ENCODE measurements at places on chromosomes 12 and 14.
A peak's percentile ranks its signal among the peaks of the same experiment; 100 is the strongest.

DNA sequence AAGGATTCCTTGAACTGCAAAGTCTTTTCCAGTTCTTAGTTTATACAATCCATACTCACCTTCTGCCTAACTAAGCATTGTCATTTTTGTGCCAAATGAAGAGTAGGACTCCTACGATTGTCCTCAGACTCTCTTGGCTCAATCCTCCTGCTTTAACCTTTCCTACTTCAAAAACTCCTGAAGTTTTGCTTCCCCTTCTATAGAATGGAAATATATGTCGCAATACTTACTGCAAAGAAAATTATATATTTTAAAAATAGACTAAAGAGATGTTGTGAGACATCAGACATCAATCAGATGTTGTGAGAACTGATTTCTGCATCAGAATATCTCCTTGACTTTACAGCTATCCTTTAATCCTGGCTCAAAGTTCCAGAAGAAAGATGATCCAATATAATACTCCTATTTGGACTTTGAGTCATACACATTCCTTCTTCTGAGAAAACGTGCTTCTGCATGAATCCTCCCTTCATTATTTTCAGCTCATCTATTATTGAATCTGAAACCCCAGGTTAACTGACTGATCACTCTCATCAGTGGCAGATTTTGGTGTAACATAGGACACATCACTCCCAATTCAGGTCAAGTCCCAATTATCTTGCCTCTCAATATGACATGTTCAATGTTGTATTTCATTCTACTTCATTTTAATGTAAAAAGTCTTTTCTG is 48.8 kb downstream of the A2M start:
- no peak for DNase-seq

GRCh38 chr12:94704452-94705306 is 54.3 kb upstream of the TMCC3 start:
- DNase-seq: no peak

DNA sequence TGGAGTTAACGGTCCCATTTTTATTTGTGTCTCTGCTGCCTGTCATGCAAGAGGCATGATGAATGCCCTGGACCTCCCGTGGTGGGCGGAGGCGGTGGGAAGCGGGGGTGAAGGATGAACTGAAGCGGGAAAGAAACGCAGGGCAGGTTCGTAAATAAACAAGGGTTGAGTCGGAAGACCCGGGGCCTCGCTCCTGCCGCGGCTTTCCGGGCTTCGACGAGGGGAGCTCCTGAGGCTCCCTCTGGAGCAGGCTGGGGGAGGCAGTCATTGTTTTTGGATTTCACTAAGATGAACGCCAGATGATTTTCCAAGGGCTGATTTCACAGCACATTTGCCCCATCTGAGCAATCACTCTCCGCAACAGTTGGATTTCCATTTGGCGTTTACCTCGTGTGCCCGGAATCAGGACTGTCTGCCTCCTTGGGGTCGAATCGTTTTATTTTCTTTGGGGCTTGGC is 130.2 kb downstream of the SLC38A6 start:
- no peak for DNase-seq

DNA sequence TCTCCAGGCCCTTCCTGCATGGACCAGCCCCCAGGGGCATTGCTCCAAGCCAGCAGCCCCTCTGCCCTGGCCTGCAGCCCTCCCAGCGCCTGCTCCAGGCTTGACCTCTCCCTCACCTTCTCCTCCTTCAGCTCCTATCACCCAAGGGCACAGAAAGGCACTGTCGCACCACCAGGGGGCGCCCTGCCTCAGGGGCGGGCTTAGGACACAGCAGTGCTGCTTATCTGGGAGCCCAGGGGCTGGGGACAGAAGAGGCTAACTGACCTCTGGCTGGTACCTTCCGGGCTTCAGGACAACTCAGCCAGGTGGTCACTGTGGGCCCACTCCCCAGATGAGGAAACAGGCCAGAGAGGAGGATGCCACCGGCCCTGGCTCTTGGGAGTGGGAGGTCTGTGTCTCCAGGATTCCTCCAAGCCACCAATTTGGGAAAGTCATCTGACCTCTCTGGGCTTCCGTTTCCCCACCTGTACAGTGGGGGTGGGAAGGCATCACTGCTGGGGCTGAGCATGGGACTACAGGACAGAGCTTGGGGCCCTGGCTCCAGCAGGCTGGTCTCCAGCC is 25.3 kb upstream of the GPR132 start:
- peak; percentile 75 for DNase-seq

- no peak for DNase-seq
Observed at GRCh38 chr12:58241099-58241498, 299.7 kb downstream of the ATP23 start.

Data from LoVo (cell line).